ENCODE measurements at places on chromosomes 7 and 10.

DNA sequence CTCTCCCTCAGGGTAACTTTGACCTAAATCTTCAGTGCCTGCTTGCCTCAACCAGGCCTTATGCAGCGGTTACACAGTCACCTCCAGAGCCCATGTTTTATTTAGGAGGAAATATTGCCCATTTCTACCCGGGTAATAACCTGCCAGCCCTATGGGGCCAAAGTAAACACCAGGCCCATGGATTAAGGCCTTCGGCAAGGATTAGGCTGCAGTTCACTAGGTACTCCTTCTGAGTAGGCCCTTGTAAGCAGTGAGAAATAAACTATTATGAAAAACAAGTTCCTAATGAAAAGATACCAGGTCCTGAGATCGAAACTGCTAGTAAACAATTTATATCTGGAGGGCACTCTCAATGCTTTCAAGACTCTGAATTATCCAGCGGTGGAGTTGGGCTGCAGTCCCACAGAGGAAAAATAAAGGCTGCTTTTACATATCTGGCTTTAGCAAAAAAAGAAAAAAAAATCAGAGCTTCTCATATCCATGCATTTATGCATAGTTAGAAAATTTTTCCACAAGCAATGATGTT is 3.7 kb upstream of the HOXA10 start:
- no peak for DNase-seq

GRCh38 chr7:40015790-40016296 is 65.8 kb downstream of the CDK13 start:
- no peak for DNase-seq

- DNase-seq: no peak
Measured at GRCh38 chr10:133487085-133487484, 33.3 kb downstream of the SCART1 start.

GRCh38 chr10:44860811-44861736 is 50.1 kb upstream of the TMEM72 start:
- no peak for DNase-seq

DNA sequence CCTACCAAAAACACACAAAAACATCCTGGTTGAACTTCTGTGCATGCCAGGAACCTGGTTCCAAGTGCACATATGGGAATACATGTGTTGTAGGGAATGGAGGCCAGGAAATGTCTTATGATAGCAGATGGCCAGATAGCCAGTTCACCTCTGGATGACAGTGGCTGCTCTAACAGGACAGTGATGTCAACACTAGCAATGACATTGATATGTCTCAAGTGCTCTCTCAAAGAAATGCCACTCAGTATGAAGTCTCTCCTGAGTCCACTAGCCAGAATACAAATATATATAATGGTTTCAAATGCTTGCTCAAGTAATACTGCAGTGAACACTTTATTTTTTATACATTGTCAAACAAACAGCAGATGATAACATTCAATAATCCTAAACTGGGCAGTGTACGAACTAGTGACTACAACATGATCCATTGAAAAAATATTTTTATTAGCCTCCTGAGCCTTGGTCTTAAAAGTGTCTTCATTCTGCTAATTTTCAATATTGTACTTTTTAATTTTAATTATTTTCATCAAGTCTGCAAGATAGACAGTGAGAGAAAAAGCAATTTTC is 26.0 kb upstream of the PCDH15 start:
- no peak for DNase-seq

- no peak for DNase-seq
Measured at GRCh38 chr7:18753972-18754610, 258.5 kb downstream of the HDAC9 start.

- peak; percentile 43 for DNase-seq
Measured at GRCh38 chr10:126065751-126066377, 169.5 kb downstream of the FANK1 start.

DNA sequence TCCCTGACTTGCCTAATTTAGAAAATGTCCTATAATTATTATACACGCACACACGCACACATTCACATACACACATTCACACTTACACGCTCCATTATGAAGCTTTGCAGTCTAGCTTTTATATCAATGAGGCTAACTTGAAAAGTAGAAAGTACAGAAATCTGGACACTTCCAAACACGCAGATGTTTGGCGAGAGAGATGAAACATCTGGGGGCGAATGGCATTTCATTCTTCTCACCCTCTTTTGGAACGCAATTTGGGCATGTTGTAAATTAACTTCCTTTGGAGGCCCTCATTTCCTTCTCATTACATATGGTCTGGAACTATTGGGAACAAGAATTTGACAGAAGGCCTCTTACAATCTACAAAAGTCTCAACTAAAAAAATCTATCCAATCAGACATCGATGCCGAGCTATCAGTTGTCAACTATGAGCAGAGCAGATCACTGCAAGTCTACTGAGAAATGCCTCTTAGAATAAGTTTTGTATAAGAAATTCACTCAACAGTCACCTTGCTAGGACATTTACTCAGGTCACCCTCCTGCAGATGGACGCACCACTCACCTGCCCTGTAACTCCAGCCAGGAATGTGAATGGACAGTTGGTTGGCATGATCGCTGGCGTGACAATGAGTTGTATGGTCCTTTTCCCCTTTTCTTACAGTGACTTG is 115.2 kb upstream of the ADAM12 start:
- no peak for DNase-seq

- DNase-seq: no peak
Measured at GRCh38 chr7:92586403-92586802, 3.8 kb downstream of the FAM133B start.

DNA sequence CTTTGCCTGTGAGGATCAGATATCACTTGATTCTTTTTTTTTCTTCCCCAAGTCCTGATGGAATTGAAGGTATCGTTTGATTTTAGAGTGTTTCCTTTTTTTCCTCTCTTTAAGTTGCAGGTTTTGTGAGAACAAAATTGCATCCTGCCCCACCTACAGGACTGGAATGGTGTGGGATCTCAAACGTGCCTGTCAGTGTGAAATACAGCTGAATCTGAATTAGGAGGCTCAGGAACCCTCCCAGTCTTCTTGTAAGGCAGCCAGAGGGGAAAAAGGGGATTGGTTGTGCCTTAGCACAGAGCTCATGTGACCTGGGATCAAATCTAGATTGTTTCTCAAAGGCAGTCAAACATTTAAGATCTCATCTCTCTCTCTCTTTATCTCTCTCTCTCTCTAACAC is 32.7 kb upstream of the KLHL7 start:
- DNase-seq: no peak

DNA sequence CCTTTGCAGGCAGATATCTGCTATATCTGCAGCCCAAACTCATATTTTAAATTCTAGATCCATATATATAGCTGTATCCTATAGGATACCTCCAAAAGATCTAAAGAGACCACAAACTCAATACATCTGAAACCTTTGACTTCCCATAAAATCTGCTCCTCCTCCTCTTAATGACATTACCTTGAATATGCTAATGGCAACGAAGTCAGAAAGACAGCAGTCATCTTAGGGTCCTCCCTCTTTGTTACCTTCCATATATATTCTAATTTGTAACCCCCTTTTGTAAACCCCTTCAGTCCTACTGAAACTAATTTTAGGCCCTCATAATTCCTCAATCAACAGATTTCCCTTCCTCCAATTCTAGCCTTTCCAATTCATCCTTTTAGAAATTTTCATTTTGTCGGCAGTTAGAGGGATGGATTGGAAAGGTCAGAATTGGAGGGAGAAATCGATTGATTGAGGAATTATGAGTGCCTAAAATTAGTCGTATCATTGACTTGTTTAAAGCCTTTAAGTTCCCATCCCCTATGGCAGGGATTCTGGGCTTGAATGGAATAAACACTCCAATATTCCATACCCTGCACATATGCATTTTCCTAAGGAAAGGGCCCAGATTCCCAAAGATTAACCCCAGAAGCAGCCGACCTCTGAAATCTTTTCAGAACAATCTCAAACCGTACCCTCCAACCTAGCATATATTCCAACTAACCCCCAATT is 2.4 kb downstream of the SYPL1 start:
- no peak for DNase-seq

DNA sequence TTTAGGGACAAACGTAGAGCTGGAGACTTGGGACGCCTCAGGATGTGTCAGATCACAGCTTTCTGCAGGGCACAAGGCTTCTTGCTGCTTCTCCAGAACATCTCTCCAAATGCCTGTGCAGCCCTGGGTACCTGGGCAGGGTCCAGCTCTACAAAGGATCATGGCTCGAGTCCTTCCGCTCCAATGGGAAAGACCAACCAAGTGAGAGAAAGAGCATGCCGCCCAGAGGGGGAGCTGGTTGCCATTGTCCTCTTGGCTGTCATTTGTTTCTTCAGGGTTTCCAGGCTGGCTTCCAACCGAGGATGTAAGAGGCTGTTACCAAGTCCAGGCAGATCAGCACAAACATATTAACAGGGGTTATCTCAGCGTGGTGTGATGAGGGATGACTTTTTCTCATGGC is 5.6 kb upstream of the LEP start:
- DNase-seq: no peak

- no peak for DNase-seq
Measured at GRCh38 chr10:10044922-10045764, 972.5 kb upstream of the CELF2 start.

DNA sequence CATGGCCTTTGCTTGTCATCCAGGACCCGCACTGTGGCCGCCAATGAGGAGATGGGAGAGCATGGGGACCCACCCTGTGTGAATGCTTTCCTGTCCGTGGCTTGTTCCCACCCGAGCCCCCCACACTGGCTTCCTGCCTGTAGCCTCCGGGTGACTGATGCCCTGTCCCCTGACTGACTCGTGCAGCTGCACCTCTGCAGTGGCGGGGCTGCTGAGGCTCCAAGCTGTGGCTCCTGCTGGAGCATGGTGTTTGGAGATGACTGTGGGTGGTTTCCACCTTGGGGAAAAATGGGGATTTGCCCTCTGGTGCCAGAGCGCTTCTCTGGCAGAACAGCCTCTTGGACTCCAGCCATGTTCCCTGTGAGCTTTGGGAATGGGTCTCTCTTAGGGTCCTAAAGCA is 2.1 kb downstream of the CAMK1D start:
- DNase-seq: no peak

DNA sequence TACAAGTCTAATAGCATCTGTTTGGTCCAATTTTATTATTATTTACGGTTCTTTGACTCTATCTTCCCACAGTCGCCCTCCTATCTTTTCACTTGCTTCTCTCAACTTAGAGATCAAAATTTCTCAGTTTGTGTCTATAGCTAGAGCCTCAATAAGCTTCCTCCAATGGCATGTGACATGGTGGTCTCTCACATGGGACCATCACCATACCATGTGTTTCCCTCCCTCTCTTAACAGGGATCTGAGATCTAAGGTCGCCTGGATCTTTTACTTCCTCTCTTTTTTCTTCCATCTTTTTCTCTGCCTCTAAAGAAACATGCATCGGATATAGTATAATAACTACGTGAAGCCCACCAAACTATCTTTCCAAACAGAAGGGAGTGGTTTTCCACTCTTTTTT is 1.8 kb downstream of the PKD2L1 start:
- no peak for DNase-seq

Measured in suprapubic skin (tissue), 4 donors.